T-cell (primary cell): ENCODE measurements at places on chromosomes 6 and 20.
A peak's percentile ranks its signal among the peaks of the same experiment; 100 is the strongest.

DNA sequence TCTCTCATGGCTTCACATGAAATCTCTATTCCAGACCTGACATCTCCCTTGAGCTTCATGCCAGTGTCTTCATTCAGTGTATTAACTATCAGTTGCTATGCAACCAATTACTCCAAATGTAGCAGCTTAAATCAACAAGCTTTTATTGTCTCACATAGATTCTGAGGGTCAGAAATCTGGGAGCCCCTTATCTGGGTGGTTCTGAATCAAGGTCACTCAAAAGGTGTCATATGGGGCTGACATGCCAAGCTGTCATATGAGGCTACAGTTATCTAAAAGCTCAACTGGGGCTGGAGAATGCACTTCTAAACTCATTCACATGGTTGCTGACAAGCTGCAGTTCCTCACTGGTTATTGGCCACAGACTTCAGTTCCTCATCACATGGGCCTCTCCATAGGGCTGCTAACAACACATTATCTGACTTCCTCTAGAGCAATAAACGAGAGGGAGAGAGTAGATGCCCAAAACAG is 7.3 kb upstream of the CGA start:
- no peak for DNase-seq

- DNase-seq: no peak
Observed at GRCh38 chr6:16238963-16239797, 793 bp downstream of the GMPR start.

GRCh38 chr20:18496042-18496441 is 983 bp downstream of the RBBP9 start:
- DNase-seq: no peak

- DNase-seq: no peak
Observed at GRCh38 chr6:150907383-150907782, 41.9 kb downstream of the MTHFD1L start.

DNA sequence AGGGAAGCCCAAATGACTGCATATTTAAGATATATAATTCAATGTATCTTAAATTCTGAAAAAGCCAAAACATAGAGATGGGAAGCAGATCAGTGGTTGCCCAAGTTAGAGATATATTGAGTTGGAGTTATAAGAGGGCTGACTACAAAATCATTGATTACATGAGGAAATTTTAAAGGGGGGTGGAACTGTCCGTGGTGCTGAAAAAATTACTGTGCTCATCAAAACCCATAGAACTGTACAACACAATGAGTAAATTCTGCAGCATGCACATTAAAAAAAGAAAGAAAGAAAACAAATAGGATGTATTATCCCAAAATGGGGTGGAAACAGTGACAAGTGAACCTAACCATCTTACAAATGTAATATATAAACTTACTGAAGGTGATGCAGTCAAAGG is 100.9 kb downstream of the FUT9 start:
- DNase-seq: no peak

DNA sequence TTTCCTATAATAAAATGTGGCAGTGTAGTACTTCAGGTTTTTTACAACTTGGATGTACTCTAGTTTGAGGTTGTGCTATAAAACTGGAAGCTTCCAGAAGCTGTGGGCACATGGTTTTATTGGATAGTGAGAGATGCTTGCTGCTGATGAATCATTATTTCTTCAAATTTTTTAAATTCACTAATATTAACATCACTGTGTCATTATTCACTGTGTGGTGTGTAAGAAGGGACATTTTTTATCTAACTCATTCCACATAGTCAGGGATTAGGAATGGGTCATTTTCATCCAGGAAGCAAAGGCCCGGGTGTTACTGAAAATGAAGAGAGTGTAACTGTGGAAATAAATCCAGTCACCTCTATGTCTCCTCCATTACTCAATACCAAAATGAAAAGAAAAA is 421.0 kb downstream of the TENT5A start:
- no peak for DNase-seq

- no peak for DNase-seq
Observed at GRCh38 chr6:119176445-119176844, 98.0 kb upstream of the FAM184A start.

DNA sequence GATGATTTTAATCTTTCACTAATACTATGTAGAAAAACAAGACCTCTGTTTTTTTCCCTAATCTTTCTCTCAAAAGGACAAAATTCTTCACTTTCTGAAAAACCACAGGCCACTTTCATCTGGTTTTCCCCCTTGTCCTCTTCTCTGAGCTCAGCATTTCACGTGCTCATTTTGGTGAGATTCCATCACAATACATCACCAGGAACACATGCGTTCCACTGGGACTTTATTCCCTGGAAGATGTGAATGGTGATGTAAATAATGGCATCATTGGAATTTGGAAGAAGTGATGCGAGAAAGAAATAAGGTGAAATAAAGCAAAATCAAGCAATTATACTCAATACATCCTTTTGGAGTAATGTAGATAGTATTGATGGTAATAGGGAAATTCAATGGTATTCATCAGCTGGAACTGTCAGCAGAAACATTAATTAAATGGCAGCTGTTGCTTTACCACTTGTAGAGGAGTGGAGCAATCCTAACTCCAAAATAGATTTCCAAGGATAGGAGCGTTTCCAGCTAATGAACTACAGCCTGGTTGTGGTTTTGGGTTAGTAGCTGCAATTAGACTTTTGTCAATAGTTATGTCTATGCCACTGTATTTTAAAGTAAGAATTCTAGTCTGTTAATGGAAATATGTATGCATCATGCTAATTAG is 11.5 kb downstream of the FILIP1 start:
- no peak for DNase-seq

DNA sequence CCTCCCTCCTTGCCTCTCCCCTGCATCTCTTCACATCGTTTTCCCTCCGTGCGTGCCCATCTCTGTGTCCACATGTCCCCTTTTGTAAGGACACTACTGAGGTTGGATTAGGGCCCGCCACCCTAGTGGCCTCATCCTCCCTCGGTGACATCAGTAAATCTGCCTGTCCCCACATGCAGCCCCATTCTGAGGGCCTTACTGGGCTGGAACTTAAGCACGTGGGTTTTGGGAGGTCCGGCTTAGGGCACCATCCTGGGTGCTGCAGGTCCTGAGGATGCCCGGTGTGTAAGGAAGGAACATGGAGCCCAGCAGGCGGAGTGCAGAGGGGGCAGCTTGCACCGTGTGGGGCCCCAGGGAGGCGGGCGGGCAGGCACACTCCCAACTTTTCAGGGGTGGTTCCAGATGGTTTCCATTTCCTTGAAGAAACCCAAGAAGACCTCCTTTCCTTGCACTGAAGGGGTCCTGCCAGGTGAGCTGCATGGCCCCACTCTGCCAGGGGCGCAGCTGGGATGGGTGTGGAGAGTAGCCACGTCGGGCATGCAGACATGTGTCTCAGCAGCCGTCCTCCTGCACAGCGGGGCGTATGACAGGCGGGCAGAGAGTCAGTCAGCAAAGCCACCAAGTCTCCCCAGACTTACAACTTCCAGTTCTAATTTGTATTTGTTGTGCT is 329.9 kb downstream of the QKI start:
- no peak for DNase-seq

DNA sequence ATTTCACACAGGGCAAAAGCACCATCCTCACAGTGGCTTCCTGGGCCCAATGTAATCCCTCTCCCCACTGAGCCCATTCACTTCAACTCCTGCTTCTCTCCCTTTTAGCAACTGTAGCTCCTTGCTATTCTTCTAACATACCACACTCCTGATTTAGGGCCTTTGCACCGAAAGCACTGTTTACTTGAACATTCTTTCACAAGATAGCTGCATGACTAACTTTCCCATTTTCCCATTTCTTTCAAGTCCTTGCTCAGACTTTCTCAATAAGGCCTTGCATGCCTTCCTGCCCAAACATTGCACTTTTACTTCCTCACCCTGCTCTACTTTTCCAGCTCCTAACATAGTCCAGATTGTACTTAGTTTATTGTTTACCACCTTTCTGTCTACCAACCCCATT is 73.0 kb downstream of the SHPRH start:
- no peak for DNase-seq

- no peak for DNase-seq
Observed at GRCh38 chr6:5044866-5045265, 40.3 kb upstream of the PPP1R3G start.

DNA sequence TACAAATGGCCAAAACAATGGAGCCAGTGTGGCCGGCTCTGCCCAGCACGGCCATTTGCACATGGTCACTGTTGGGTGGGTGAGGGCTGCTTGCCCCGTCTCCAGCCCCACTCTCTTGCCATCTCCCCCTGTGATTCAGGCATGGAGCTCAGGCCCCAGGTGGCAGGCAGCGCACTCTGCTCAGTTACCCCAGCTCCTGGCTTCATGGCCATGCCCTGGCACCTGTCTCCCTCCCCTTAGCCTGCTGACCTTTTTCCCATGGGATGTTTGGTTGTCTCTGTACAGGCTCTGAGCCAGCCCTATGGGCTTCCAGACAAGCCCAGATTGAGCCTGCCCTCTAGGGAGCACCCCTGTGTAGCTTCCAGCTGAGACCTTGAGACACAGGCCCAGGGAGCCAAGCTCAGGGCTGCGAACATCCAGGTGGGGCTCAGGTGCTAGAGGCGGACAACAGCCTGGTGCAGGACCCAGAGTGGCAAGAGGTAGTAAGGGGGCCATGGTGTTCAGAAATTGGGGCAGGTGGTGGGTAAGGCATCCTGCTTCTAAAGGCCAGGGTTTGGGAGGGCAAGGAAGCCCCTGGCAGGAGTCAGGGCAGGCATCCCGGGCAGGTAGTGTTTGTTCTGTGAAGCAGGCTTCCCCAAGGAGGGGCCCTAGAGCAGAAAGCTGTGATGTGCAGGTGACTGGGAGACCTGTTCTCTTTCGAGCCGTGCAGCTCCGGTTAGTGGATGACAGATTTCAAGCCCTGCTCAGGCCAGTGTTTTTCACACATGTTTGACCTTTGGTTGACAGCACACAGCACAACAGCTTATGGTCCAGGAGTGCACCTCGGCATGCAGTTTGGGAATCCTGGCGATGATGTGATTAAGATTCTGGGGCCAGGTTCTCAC is 17.7 kb downstream of the SYNJ2 start:
- no peak for DNase-seq

DNA sequence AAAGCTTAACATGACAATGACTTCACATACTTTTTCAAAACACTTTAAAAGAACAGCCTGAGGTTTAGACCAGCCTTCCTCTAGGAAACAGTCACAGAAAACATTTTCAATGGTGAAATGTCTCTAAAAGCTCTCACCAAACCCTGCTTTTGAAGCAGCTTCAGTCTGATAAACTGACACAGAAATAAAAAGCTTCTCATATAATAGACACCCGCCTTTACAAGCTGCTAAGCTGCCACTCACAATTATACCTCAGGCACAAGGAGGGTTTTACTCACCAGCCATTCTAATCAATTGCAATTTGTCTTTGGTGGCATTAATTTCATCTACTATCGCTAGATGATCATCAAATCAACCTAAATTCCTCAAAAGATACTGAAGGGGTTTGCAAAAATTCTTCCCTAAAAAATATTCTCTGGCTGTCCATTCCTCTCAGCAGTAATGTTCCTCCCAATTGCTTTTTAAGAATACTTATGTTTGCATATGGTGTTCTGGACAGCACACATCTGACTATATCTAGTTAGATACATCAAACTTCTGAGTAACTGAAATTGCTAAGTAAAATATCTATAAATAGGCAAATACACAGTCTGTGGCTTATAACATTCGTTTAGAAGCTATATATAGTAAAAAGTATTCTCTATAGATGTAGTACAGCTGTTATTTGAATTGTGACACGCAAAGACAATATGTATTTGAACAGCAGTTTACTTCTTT is 29.4 kb downstream of the KIF13A start:
- DNase-seq: no peak

- no peak for DNase-seq
Observed at GRCh38 chr20:22663528-22664025, 79.2 kb upstream of the FOXA2 start.

- DNase-seq: no peak
Observed at GRCh38 chr20:17940224-17940971, 28.2 kb downstream of the SNX5 start.

- DNase-seq: no peak
Observed at GRCh38 chr6:98203170-98203806, 631.1 kb upstream of the POU3F2 start.

GRCh38 chr6:169131390-169131789 is 122.3 kb downstream of the THBS2 start:
- DNase-seq: no peak

DNA sequence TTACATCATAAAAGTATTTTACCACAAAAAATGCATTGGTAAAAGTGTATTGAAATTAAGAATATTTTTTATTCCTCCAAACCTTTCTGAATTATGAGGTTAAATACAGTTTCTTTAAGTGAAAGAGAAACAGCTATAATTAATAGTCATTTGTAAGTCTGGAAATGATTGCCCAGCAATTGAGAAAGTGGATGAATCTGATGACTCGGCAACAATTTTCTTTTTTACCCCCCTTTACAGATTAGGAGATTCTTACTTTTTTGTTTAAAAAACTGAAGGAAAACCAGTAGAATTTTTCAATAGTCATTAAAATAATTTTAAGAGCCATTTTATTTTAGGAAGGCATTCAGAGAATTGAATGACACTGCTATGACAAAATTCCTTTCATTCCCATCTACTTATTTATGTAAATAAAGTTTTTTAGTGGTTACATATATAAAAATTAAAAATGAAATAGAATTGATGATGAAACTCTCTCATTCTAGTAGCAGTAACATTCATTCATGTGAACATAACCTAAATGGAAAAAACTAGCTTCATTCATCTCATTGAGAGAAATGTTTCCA is 169.6 kb upstream of the PRND start:
- DNase-seq: no peak

GRCh38 chr20:50526403-50526989 is 16.3 kb downstream of the PTPN1 start:
- no peak for DNase-seq

- peak; percentile 44 for DNase-seq
Observed at GRCh38 chr20:44738813-44739477, 6.7 kb upstream of the KCNK15 start.

DNA sequence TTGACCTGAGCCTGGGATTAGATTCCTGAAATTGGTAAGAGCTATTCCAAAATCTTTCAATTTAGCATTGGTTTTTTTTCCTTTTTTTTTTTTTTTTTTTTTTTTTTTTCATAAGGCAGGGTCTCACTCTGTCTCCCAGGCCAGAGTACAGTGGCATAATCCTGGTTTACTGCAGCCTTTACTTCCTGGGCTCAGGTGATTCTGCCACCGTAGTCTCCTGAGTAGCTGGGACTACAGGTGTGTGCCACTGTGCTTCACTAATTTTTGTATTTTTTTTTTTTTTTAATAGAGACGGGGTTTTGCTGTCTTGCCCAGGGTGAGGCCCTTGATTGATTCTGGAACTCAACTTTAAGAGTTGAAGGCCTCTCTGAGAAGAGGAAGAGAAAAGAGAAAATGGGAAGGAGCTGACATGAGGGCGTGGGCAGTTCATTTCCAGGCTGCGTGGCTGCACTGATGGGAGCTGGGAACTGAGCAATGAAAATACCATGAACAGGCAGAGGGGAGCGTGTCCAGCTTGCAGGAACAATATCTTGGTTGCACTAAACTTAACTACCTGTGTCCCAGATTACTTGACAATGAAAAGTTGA is 24.6 kb downstream of the KDM1B start:
- no peak for DNase-seq

GRCh38 chr20:57527728-57528127 is 2.8 kb upstream of the CTCFL start:
- DNase-seq: no peak
